ENCODE measurements at places on chromosomes 12 and 14. TPM values are rescaled to one million over a fixed set of nuclear protein-coding genes. Genes with fewer than 3 reads are reported as not detected.

DNA sequence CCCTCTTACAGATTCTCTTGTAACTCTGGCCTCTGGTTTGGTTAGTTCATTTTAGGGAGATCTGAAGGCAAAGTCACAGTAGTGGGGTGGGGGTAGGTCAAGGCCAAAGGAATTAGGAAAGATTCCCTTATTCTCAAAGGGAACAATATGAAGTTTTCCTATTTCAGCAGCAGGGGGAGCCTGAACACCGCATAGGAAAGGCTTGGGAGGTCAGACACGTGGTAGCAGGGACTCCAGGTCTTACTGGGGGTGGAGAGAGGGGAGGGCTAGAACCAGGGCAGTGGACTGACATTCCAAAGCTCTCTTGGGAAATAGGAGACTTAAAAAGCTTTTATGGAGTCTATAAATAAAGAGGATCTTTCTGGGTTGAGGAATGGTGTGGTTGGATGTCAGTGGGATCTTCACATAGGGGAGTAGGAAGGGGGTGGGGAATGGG lies 1.3 kb downstream of the ZC3H10 start:
- peaks cover 17% of the 10 kb centered on the region for H3K4me1 ChIP-seq
- peak; percentile 83 for DNase-seq
- peaks cover 56% of the 10 kb centered on the region for H3K36me3 ChIP-seq
- peak overlapping the region; percentile 97 for H3K4me3 ChIP-seq
- H3K27me3 ChIP-seq, result no peaks in the 10 kb centered on the region

DNA sequence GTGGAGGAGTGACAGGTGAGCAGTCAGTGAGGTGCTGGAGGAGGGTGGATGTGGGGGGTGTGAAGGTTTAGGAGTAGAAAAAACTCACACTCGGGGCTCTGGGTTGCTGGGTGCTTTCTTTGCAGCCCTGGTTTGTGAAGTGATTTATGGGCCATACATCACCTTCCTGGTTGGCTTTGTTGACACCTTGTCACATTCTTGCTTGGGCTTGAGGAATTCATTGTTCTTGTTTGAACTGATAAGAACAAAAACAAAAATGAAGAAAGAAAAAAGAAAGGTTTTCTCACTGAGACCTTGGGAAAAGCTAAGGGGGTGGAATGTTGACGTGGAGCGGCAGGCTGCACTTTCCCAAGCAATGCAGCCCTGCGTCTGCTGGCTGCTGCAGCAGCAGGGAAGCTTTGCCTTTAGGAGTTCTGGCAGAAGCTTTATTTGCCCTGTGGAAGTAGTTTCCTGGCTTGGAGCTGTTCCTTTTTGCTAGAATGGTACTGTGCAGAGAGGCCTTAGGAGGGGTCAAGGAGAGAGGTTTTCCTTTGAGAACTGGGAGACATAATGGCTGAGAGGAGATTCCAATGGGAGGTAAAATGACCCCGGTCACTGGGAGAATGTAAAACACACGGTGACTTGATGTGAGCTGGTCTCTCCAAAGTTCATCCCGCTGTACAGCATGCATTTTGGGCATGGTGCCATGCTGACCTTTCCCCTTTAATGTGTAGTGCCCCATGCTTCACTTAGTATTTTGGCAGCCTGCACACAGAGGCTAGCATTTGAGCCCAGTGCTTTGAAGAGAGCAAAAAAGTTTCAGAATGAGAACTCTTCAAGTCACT lies 52.8 kb downstream of the HMGA2 start:
- peaks cover 14% of the 10 kb centered on the region for H3K36me3 ChIP-seq
- peak overlapping the region; percentile 8 for H3K27ac ChIP-seq
- peaks cover 50% of the 10 kb centered on the region for H3K4me1 ChIP-seq
- H3K4me3 ChIP-seq, result peak overlapping the region; percentile 5

DNA sequence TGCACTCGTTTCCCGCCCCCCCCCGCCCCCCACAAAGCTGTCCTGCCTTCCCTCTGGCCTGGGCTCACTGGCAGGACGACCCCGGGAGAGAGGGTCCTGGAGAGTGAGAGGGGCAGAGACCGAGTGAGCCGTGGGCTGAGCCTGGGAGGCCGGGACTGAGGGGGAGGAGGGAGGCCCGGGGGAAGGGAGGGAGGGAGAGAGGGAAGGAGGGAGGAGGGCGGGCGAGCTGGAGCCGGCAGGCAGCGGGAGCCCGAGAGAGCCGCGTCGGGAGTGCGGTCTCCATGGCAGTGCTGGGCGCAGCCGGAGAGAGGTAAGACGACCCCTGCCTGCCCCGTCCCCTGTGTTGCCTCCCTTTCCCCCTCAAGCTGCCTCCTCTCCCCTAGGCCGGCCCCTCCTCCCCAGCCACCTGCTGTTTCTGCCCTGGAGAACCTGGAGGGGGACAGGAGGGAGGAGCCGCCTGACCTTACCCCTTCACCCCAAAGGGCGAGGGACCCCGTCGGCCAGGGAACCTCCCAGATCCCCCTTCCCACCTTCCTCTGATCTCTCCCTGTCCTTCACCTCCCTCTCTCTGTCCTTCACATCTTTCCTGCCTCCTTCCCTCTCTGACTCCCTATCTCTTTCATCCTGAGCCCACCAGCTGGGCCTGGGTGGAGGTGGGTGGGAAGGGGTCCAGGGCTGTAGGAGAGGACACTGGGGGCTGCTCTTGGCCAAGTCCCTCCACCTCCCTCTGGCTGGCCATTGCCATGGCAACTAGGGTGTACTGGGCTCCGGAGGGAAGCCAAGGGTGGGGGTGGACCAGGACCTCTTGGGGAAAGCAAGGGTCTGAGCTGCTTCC lies at the start of gene GPR162:
GPR162 (plus strand) TSS at position 231 of the 835 bp plus-strand sequence. CDS start 2,078 bp downstream, outside the sequence.
- no peaks in the 10 kb centered on the region for H3K36me3 ChIP-seq
- peaks cover 99% of the 10 kb centered on the region for H3K27me3 ChIP-seq
- no peak within 1 kb of the TSS for H3K27ac ChIP-seq

ASB2 gene
- total RNA-seq, result 0.19 TPM

DNA sequence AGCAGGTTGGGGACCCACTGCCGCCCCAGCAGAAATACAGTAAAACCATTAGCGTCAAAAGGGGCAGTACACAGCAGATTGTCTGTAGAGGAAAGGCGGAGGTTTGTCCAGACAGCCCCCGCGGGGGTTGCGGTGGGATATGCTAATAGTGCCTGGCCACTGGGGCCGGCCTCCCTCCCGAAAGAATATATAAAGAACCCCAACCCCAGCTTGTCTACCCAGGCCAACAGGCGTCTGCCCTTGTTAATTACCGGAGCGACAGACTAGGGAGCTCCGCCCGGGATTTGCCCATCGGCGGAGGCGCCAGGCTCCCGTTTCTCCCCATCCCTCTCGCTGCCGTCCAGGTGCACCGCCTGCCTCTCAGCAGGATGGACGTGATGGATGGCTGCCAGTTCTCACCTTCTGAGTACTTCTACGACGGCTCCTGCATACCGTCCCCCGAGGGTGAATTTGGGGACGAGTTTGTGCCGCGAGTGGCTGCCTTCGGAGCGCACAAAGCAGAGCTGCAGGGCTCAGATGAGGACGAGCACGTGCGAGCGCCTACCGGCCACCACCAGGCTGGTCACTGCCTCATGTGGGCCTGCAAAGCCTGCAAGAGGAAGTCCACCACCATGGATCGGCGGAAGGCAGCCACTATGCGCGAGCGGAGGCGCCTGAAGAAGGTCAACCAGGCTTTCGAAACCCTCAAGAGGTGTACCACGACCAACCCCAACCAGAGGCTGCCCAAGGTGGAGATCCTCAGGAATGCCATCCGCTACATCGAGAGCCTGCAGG lies at the start of gene MYF5:
MYF5 (plus strand) TSS at position 217 of the 774 bp plus-strand sequence; CDS start at position 369, 152 bp downstream.
- no peak within 1 kb of the TSS for H3K27ac ChIP-seq
- no peak for DNase-seq
- H3K4me3 ChIP-seq, result no peak within 1 kb of the TSS
- no peaks in the 10 kb centered on the region for H3K4me1 ChIP-seq
- H3K27me3 ChIP-seq, result no peaks in the 10 kb centered on the region

GRCh38 chr12:96514328-96514727 lies 25.0 kb downstream of the CFAP54 start:
- no peak overlapping the region for H3K4me3 ChIP-seq
- no peaks in the 10 kb centered on the region for H3K27me3 ChIP-seq
- H3K27ac ChIP-seq, result no peak overlapping the region
- DNase-seq, result no peak

SLC5A8 gene
- total RNA-seq, result 0.12 TPM

HVCN1 gene
- total RNA-seq, result 0.71 TPM

- H3K4me3 ChIP-seq, result no peak overlapping the region
- no peak for DNase-seq
- peaks cover 7% of the 10 kb centered on the region for H3K4me1 ChIP-seq
Observed at GRCh38 chr12:109764123-109764522, 50.5 kb downstream of the FAM222A start.

DNA sequence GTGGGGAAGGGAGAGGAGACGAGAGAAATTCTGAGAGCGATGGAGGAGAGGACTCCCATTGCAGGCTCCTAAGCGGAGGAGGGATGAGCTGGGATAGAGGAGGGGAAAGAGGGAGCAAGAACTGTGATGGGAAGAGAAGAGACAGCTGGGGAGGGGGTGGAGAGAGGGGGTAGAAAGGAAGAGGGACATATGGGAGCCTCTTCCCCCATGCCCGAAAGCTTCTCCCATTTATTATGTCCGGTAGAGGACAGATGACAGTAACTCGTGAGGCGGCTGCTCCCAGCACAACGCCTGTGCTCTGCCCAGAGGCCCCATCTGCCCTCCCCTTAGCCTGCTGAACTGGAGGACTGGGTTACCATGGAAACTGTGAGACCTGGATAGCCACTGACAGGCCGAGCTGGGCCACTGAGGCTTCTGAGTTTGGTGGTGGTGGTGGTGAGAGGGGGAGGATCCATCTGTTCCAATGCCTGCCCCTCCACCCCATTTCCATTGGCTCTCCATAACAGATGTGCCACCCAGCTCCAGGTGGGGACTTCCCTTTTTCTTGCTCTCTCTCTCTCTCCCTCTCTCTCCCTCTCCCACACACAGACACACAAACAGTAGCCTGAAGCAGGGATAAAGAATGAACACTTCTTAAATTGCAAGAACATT lies 8.3 kb downstream of the CPNE6 start:
- no peak overlapping the region for H3K4me3 ChIP-seq
- H3K27ac ChIP-seq, result no peak overlapping the region
- peaks cover 9% of the 10 kb centered on the region for H3K36me3 ChIP-seq
- H3K27me3 ChIP-seq, result peaks cover 20% of the 10 kb centered on the region
